Activated CD4-positive, alpha-beta T cell treated with anti-CD3 and anti-CD28 coated beads for 36 hours (primary cell): ENCODE measurements at places on chromosomes 13 and 19. TPM values are rescaled to one million over a fixed set of nuclear protein-coding genes. Genes with fewer than 3 reads are reported as not detected.

Gene PLD3
- total RNA-seq = 57.8 TPM

Gene RNASEH2A
- total RNA-seq = 51.1 TPM

DNA sequence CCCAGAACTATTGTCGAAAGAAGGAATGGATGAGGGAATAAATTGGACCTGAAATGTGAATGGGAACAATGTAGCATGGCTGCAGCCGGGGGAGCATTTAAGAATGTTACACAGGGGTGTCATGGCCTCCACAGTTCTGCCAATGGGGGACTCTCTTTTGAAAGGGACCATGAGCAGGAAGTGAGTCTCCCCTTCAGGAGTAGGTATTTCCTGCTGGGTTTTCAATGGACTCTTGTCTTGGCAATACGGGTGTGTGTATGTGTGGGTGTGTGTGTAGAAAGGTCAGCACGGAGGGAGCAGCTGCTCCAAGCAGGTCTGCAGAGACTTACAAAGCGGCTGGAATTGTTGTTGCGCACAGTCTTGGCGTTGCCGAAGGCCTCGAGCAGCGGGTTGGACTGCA, 24.4 kb downstream of the MYO1F start:
- peak; percentile 28 for DNase-seq
- H3K4me3 ChIP-seq = no peak overlapping the region
- peaks cover 7% of the 10 kb centered on the region for H3K4me1 ChIP-seq
- peaks cover 2% of the 10 kb centered on the region for H3K36me3 ChIP-seq

DNA sequence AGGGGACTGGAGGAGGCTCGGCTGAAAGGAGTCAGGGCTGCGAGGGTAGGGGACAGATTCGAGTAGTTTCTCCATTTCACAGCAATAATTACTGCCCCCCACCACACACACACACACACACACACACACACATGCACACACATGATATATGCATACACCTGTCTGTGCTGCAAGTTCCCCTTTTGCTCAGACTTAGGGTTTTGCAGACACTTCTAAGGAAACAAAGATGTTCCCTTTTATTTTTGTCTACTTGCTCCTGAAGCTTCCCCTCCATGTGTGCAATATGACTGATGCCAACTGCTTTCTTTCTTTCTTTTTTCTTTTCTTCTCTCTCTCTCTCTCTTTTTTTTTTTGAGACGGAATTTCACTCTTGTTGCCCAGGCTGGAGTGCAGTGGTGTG, 13.4 kb downstream of the MBD3L2B start:
- no peak overlapping the region for H3K27ac ChIP-seq
- H3K4me3 ChIP-seq = no peak overlapping the region
- H3K4me1 ChIP-seq = peaks cover 52% of the 10 kb centered on the region
- DNase-seq = no peak
- H3K27me3 ChIP-seq = no peaks in the 10 kb centered on the region
- no peaks in the 10 kb centered on the region for H3K36me3 ChIP-seq

GRCh38 chr19:737591-738093, 13.3 kb upstream of the MISP start:
- no peaks in the 10 kb centered on the region for H3K27me3 ChIP-seq
- H3K27ac ChIP-seq = no peak overlapping the region
- DNase-seq = peak; percentile 76
- no peaks in the 10 kb centered on the region for H3K36me3 ChIP-seq
- H3K4me3 ChIP-seq = no peak overlapping the region

- peaks cover 89% of the 10 kb centered on the region for H3K4me1 ChIP-seq
- DNase-seq = no peak
- H3K27me3 ChIP-seq = no peaks in the 10 kb centered on the region
- peak overlapping the region; percentile 89 for H3K27ac ChIP-seq
- H3K36me3 ChIP-seq = peaks cover 36% of the 10 kb centered on the region
These were observed 26.8 kb downstream of the UBAC2 start for GRCh38 chr13:99227331-99227900.
